Ecto neural progenitor cell (in vitro differentiated cells): ENCODE measurements at places on chromosomes 11 and 22.

DNA sequence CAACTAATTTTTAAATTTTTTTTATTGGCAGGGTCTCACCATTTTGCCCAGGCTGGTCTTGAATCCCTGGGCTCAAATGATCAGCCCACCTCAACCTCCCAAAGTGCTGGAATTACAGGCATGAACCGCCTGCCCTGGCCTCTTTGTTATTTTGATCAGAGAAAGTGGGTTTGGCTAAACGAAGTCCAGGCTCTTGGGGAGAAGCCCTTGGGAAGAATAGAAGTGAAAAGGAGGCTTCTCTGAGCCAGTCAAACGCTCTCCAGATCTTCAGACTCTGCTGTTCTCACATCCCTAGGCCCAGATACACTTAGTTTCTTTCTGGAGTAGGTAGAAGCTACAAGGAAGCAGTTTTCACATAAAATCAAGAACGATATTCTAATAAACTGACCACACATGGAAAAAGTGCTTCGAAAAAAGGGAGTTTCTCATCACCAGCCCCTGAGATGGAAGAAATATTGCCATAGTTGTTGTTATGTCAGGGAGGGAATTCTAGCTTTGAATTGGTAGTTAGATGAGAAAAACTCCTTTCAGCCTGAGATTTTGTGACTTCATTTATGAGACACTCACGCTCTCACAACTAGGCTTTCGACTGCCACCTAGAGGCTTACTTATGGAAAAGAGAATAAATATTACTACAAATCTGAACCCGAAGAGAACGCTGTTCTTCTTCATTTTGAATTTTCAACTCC, 41.7 kb upstream of the AQP11 start:
- DNase-seq, result no peak

- no peak for DNase-seq
Observed at GRCh38 chr11:18769802-18770456, 21.7 kb downstream of the PTPN5 start.

- no peak for DNase-seq
Observed at GRCh38 chr11:38582151-38582550, 1984.1 kb upstream of the RAG2 start.

- no peak for DNase-seq
Observed at GRCh38 chr11:63042596-63042995, 27.0 kb upstream of the SLC22A8 start.
